ENCODE measurements at places on chromosomes 7 and 10.

GRCh38 chr10:7956508-7956907 is 98.0 kb upstream of the GATA3 start:
- no peak overlapping the region for H3K4me3 ChIP-seq
- no peak for DNase-seq
- H3K27me3 ChIP-seq, result no peaks in the 10 kb centered on the region
- H3K36me3 ChIP-seq, result no peaks in the 10 kb centered on the region

DNA sequence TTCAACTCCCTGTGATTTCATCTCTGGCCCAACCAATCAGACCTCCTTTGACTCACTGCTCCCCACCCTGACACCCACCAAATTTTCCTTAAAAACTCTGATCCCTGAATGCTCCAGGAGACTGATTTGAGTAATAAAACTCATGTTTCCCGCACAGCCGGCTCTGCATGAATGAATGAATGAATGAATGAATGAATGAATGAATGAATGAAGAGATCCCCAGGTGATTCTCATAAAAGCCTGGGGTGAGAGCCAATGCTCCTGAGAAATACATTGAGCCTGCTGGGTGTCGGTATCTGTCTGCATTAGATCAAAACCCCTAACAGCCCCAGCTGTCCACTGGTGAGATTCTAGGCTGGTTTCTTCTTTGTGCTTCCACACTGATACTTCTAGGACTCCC is 58.7 kb downstream of the HTR7 start:
- no peak overlapping the region for H3K27ac ChIP-seq
- H3K4me1 ChIP-seq, result no peaks in the 10 kb centered on the region
- H3K36me3 ChIP-seq, result no peaks in the 10 kb centered on the region
- no peak overlapping the region for H3K4me3 ChIP-seq

- DNase-seq, result no peak
- no peak overlapping the region for H3K4me3 ChIP-seq
- H3K27ac ChIP-seq, result no peak overlapping the region
- no peaks in the 10 kb centered on the region for H3K36me3 ChIP-seq
Measured at GRCh38 chr10:775245-776075, 86.0 kb upstream of the DIP2C start.

DNA sequence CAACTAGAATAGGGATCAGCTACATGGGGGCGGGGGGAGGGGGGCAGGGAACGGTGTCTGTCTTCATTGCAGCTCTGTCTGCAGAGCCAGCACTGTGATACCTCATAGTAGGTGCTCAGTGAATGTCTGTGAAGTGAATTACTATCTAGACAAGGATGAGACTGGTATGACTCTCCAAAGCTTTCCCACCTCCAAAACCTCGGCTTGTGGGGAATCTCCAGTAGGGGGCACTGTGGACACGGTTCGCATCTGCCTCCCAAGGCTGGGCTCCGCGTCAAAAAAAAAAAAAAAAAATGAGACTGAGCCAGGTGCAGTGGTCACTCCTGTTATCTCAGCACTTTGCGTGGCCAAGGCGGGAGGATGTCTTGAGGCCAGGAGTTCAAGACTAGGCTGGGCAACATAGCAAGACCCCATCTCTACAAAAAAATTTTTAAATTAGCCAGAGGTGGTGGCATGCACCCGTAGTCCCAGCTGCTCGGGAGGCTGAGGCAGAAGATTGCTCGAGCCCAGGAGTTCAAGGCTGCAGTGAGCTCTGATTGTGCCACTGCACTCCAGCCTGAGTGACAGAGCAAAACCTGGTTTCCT is 9.6 kb downstream of the TRIM56 start:
- no peaks in the 10 kb centered on the region for H3K4me1 ChIP-seq
- no peak for DNase-seq
- H3K27ac ChIP-seq, result no peak overlapping the region
- H3K27me3 ChIP-seq, result no peaks in the 10 kb centered on the region
- no peaks in the 10 kb centered on the region for H3K36me3 ChIP-seq

GRCh38 chr10:69480068-69480412 is 28.8 kb downstream of the TSPAN15 start:
- no peaks in the 10 kb centered on the region for H3K27me3 ChIP-seq
- H3K4me1 ChIP-seq, result no peaks in the 10 kb centered on the region
- H3K36me3 ChIP-seq, result no peaks in the 10 kb centered on the region
- no peak overlapping the region for H3K27ac ChIP-seq

GRCh38 chr7:106060394-106060920 is 51.7 kb downstream of the SYPL1 start:
- H3K27me3 ChIP-seq, result no peaks in the 10 kb centered on the region
- H3K27ac ChIP-seq, result no peak overlapping the region
- H3K4me3 ChIP-seq, result no peak overlapping the region

- DNase-seq, result peak; percentile 17
- peaks cover 43% of the 10 kb centered on the region for H3K4me1 ChIP-seq
Measured at GRCh38 chr10:79028056-79028430, 40.7 kb upstream of the ZMIZ1 start.

DNA sequence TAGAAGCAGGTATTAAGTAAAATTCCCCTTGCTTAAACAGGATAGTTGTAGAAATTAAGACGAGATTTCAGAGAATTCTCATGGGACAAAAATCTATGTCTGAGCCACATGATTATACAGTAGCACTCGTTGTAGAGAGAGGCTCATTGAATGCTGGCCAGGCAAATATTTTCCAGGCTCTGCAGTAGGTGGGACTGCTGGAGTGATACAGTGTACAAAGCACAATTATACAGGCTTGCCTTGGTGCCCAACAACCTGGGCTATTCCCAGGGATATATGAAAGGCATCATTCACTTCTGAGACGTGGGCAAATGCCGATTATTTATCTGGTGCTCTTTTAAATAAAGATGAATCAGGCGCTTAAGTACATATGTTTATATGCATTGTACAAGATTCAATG is 380.6 kb downstream of the PHTF2 start:
- DNase-seq, result no peak
- no peaks in the 10 kb centered on the region for H3K36me3 ChIP-seq
- no peaks in the 10 kb centered on the region for H3K27me3 ChIP-seq
- H3K4me3 ChIP-seq, result no peak overlapping the region
- H3K4me1 ChIP-seq, result no peaks in the 10 kb centered on the region
- no peak overlapping the region for H3K27ac ChIP-seq

DNA sequence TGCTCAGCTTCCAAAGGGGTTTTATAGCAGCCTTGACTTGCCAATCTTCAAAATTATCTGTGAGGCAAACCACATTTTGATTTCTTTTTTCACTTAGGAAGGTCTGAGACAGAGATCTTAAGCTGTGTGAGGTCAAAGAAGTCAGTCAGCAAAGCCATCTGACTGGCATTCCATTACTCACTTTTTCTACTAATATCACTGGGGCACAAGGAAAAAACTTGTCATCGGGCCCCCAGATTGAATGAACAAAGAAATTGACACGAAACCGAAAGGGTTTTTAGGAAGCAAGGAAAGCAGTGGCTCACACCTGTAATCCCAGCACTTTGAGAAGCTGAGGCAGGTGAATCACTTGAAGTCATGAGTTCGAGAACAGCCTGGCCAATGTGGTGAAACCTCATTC is 78.5 kb upstream of the FRMD4A start:
- H3K27me3 ChIP-seq, result no peaks in the 10 kb centered on the region
- peaks cover 14% of the 10 kb centered on the region for H3K4me1 ChIP-seq
- no peak overlapping the region for H3K4me3 ChIP-seq

- H3K36me3 ChIP-seq, result no peaks in the 10 kb centered on the region
- H3K27ac ChIP-seq, result peak overlapping the region; percentile 27
- H3K4me3 ChIP-seq, result no peak overlapping the region
Measured at GRCh38 chr10:92761571-92761970, 71.8 kb downstream of the HHEX start.

DNA sequence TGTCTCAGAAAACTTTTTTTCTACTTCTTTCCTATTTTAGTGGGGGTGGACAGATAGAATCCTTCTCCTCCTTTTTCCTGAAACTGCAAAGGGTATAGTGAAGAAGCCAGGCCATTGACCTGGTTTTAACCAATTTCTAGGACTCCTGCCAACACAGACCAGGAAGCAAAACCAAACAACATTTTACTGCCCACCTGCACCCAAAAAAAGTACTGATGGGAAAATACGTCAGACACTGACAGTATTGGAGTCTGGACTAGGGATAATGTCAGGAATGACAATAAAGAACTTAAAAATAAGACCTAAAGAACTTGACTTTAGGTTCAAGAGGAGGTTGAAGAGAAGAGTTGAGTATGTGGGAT is 5.0 kb upstream of the STEAP4 start:
- no peaks in the 10 kb centered on the region for H3K4me1 ChIP-seq
- H3K4me3 ChIP-seq, result no peak overlapping the region
- H3K27ac ChIP-seq, result no peak overlapping the region

DNA sequence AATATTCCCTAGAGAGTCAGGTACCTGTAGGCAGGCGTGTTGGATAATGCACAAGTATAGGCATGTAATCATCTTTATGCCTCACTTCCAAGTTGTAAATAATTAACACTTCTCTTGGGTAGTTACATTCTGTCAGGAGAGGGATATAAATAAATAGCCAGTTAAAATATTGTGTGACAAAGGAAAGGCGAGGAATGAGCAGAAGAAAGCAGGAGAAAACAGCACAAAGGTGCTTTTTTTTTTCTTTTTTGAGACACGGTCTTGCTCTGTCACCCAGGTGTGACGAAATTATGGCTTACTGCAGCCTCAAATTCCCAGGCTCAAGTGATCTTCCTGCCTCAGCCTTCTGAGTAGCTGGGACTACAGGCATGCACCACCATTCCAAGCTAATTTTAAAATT is 99.2 kb upstream of the LYZL2 start:
- H3K4me1 ChIP-seq, result no peaks in the 10 kb centered on the region
- H3K36me3 ChIP-seq, result no peaks in the 10 kb centered on the region
- no peak overlapping the region for H3K27ac ChIP-seq
- DNase-seq, result no peak

- H3K4me1 ChIP-seq, result no peaks in the 10 kb centered on the region
- H3K27me3 ChIP-seq, result no peaks in the 10 kb centered on the region
- no peak overlapping the region for H3K4me3 ChIP-seq
- no peak for DNase-seq
- H3K27ac ChIP-seq, result no peak overlapping the region
Measured at GRCh38 chr7:149544028-149544427, 46.4 kb upstream of the ZNF746 start.

GRCh38 chr10:125936331-125936730 is 40.0 kb downstream of the FANK1 start:
- no peaks in the 10 kb centered on the region for H3K4me1 ChIP-seq
- no peaks in the 10 kb centered on the region for H3K36me3 ChIP-seq
- H3K4me3 ChIP-seq, result no peak overlapping the region
- peaks cover 5% of the 10 kb centered on the region for H3K27me3 ChIP-seq
- DNase-seq, result no peak
- no peak overlapping the region for H3K27ac ChIP-seq

DNA sequence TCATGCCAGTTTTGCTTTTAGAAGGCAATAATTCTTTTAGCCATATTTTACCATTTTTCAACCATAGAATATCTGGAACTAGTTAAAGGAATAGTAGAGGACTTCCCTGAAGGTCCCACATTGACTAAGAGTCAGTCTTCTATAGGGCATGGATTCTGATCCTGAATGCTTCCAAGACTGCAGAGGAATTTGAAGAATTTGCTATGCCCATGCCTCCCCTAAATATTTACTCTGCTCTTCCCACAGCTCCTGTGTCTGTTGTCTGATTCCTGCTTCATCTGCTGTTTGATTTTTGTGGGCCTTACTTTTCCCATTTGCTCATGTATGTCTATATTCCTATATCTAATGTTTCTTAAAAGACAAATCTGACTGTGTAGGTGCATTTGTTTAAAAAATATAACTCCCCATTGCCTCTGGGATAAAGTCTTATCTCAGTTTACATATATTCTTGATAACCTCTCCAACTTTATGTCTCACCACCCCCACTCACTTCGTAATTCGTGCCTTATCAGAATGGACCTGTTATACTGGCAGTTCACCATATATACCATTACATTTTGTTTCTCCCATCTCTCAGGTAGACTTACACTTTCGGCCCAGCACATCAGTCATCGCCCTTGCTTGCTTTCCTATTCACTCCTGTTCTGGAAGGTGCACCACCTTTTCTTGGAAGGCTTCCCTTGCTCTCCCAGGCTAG is 33.9 kb downstream of the LRRC4 start:
- H3K36me3 ChIP-seq, result no peaks in the 10 kb centered on the region
- no peaks in the 10 kb centered on the region for H3K27me3 ChIP-seq
- H3K4me1 ChIP-seq, result no peaks in the 10 kb centered on the region
- DNase-seq, result no peak
- no peak overlapping the region for H3K27ac ChIP-seq

DNA sequence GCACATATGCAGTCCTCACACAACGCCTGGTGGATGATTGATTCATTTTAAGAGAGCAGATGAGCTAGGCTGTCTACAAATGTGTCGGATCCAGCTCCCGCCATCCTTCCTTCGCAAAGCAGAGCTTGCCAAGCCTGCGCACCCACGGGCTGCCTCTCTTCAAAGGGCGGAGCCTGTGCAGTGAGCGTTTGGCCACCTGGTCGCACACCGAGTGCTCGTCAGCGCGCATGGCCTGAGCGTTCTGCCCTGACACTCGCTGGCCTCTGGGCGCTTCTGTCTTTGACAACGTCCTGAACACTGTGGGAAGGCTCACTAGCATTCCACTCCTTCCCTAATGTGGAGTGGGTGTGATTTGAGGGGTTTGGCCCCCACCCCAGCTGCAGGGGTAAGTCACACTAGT is 47.1 kb upstream of the TMEM72 start:
- peaks cover 12% of the 10 kb centered on the region for H3K27me3 ChIP-seq
- no peaks in the 10 kb centered on the region for H3K36me3 ChIP-seq
- H3K27ac ChIP-seq, result no peak overlapping the region
- no peak for DNase-seq

All from CD8-positive, alpha-beta memory T cell (primary cell).